HFF-Myc (cell line): ENCODE measurements at places on chromosomes 13 and 19.

GRCh38 chr13:28983641-28984040 lies 163.5 kb downstream of the MTUS2 start:
- no peak for DNase-seq

DNA sequence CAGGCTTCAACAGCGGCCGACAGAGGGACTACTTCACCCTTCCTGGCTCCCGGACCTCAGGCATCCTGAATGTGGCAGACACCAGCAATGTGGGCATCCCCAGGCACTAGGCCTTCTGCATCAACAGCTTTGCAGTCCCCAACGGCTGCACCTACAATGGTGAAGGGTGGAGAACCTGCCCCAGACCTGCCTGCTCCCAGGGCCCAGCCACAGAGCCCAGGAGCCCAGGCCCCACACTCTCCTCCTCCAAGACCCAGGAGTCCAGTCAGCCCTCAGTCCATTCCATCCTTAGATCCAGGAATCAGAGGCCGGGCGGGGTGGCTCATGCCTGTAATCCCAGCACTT lies 34.5 kb downstream of the HPN start:
- no peak for DNase-seq

GRCh38 chr19:55638864-55639359 lies 1.9 kb upstream of the ZNF580 start:
- DNase-seq, result no peak

DNA sequence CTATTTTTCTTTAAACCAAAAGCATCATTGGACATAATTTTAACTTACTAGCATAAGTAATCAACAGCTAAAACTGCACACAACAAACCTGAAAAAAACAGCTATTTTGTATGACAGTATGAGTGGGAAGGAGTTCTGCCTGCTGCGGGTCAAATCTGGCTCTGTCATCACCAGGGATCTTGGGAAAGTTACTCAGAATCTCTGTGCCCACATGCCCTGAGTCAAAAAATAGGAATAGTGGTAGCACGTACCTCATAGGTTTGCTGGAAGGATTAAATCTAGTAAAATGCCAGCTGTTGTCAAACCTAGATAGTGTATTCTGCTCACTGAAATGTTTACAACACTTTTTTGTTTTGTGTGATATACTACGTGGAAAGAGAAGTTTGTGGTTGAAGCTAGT lies 1.1 kb downstream of the CLN5 start:
- DNase-seq, result no peak

GRCh38 chr13:57558051-57558467 lies 73.5 kb upstream of the PCDH17 start:
- no peak for DNase-seq

GRCh38 chr19:34231439-34231838 lies 22.9 kb upstream of the GARRE1 start:
- no peak for DNase-seq

GRCh38 chr19:1837222-1837565 lies 11.1 kb downstream of the REXO1 start:
- no peak for DNase-seq

DNA sequence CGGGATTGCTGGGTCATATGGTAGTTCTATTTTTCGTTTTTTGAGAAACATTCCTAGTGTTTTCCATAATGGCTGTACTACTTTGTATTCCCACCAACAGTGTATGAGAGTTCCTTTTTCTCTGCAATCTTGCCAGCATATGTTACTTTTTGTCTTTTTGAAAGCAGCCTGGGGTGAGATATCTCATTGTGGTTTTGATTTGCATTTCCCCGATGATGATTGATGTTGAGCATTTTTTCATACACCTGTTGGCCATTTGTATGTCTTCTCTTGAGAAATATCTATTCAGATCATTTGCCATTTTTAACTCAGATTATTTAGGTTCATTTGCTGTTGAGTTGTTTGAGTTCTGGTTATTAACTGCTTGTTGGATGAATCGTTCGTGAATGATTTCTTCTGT lies 18.5 kb upstream of the ATP12A start:
- DNase-seq, result no peak

DNA sequence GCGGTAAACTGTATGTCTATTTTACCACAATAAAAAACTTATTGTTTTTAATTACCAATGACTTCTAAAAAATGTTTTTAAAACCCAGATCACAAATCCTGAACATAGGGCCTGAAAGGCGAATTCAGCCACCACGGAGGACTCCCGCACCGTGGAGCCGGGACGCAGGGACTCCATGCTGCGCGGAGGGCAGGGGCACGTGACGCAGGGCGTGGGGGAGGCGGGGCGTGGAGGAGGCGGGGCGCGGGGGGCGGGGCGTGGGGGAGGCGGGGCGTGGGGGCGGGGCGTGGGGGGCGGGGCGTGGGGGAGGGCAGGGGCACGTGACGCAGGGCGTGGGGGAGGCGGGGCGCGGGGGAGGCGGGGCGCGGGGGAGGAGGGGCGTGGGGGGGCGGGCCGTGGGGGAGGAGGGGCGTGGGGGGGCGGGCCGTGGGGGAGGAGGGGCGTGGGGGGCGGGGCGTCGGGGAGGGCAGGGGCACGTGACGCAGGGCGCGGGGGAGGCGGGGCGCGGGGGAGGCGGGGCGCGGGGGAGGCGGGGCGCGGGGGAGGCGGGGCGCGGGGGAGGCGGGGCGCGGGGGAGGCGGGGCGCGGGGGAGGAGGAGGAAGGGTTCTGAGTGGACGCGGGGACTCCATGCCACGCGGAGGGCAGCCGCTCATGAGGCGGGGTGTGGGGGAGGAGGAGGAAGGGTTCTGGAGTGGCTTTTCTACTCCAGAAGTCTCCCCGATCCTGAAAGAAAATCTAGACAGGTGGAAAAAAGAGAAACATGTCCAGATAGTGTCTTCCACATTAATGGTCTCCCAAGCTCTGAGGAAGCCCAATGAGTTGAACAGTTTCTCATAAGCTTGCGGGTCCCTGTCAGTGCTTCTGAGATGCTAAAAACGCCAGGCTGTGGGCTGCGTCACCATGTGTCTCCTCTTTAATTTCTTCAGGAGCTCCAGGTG lies 4.4 kb upstream of the PROZ start:
- DNase-seq, result no peak

- no peak for DNase-seq
Observed at GRCh38 chr13:113162783-113163685, 4.6 kb downstream of the PROZ start.

- no peak for DNase-seq
Observed at GRCh38 chr19:11296264-11296663, 304 bp downstream of the TSPAN16 start.

- DNase-seq, result no peak
Observed at GRCh38 chr13:48782429-48782840, 128.7 kb downstream of the CYSLTR2 start.

- no peak for DNase-seq
Observed at GRCh38 chr13:79860791-79861190, 379.8 kb downstream of the NDFIP2 start.

- no peak for DNase-seq
Observed at GRCh38 chr13:98141509-98142379, 1.1 kb upstream of the FARP1 start.
